ENCODE measurements at places on chromosomes 1 and 21.

- DNase-seq, result no peak
These were observed 386.4 kb upstream of the VAMP3 start for GRCh38 chr1:7384679-7385078.

DNA sequence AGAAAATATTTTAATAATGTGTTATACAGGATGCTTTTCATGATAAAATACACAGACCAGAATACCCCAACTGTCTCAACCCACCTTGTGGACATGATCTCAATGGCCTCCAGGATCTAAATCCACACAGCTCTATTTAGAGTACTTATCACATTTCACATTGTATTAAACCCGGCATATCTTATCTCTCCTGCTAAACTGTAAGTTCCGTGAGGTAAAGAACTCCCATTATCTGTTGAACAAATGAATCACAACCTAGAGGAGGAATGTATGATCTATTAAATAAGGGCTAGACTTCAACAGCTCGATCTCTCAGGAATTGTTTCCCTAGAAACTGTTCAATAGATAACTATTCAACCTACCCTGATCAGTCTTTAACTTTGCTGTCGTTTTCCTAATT is 6.9 kb downstream of the ETV3 start:
- DNase-seq, result no peak

DNA sequence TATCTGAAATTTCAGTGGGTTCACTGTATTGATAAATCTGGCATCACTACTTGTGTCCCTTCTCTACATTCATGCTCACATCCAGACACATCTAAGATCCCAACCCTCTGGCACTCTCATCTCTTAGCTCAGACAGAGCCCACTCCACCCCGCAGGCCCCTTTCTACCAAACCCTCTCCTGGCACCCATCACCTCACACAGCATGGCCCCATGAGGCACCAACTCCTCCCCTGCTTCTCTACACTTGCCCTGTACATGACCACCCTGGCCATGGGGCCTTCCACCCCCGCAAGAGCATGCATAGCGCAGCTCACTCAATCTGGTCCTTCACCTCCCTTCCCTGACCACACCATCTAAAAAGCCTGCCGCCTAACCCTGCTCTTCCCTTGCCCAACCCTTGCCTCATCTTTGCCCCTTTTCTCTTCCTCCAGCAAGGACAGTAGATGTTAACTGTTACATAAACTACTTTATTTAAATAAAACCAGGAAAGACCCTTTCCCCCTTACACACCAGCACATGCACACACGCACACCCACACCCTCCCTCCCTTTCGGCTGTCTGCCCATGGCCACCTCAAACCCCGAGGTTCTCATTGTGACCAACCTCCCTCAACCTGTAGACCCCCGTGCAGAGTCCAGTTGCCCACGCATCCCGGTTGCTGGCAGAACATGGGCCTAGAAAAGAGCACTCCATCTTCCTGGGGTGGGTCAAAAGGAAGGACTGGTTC is 15.6 kb downstream of the SH3BP5L start:
- DNase-seq, result no peak

- DNase-seq, result no peak
These were observed 331.9 kb upstream of the POGK start for GRCh38 chr1:166507347-166507746.

DNA sequence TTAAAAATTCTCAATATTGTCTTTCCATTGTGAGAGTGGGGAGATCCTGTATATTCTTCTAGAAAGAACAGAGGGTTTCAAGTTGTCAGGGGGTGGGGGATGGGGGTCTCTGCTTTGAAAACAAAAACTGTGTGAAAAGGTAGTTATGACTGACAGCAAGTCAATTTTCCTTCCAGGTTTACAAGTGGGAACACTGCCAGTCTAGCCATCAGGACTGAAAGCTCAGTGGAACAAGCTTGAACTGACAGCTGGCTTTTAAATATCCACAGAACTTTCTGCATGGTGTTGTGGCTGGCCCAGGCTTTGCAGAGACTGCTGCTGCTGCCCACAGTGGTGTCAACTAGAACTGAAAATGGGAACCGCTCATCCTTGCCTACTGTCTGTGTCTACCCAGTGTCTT is 162.6 kb downstream of the TNR start:
- no peak for DNase-seq

DNA sequence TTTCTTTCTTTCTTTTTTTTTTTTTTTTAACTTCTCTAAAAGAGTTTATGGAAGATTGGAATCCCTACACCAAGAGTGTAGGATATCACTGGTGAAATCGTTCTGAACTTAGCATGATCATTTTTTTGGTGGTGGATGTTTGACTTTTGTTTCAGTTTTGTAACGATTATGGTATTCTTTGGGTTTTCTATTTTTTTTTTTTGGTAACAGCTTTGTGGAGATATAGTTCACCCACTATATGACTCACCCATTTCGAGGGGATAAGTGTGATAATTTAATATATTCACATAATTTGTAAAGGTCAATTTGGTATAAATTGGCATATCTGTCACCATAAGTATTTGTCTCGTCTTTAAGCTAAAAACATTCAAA is 29.2 kb downstream of the AGPAT3 start:
- no peak for DNase-seq

- DNase-seq, result no peak
These were observed 57.4 kb upstream of the TMPRSS15 start for GRCh38 chr21:18460979-18461378.

DNA sequence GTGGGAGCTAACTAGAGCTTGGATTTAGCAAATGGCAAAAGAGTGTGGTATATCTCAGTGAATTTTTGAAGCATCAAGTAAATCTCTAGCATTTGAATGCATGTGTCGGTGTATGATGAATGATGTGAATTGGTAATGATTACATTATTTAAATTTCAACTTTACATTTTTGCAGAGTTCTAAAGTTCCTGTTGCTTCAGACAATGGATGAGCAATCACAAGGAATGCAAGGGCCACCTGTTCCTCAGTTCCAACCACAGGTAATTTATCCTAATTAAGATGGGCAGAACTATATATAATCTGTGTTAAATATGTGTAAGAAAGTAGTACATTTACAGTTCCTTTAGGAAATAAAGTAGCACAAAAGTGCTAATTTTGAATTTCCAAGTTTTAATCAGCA is 75.6 kb downstream of the NEK7 start:
- DNase-seq, result no peak

GRCh38 chr1:213980906-213981305 is 6.9 kb upstream of the PROX1 start:
- DNase-seq, result no peak

GRCh38 chr1:22273686-22274681 is 131.1 kb upstream of the WNT4 start:
- no peak for DNase-seq

DNA sequence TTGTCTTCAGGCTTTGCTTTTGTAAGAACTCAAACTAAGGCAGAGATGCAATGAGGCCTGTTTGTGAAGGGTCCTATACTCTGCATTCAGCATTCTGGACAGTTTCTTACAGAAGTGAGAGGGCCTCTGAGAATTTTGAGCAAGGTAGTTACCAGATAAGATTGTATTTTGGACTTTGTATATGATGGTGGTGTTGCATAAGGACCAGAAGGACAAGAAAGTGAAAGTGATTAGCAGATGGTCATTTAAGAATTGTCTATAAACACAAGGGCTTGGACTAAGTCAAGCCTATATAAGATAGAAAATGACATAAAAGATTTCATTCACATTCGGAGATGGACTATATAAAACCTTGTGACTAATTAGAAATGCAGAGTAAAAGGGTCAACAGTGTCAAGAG is 537.0 kb downstream of the PTBP2 start:
- DNase-seq, result no peak

- no peak for DNase-seq
These were observed 21.2 kb upstream of the MRPS6 start for GRCh38 chr21:34052171-34052570.

DNA sequence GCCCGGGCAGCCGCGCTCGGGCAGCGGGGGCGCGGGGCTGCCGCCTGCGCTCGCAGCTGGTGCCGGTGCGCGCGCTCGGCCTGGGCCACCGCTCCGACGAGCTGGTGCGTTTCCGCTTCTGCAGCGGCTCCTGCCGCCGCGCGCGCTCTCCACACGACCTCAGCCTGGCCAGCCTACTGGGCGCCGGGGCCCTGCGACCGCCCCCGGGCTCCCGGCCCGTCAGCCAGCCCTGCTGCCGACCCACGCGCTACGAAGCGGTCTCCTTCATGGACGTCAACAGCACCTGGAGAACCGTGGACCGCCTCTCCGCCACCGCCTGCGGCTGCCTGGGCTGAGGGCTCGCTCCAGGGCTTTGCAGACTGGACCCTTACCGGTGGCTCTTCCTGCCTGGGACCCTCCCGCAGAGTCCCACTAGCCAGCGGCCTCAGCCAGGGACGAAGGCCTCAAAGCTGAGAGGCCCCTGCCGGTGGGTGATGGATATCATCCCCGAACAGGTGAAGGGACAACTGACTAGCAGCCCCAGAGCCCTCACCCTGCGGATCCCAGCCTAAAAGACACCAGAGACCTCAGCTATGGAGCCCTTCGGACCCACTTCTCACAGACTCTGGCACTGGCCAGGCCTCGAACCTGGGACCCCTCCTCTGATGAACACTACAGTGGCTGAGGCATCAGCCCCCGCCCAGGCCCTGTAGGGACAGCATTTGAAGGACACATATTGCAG is 3.0 kb downstream of the ARTN start:
- DNase-seq, result no peak

DNA sequence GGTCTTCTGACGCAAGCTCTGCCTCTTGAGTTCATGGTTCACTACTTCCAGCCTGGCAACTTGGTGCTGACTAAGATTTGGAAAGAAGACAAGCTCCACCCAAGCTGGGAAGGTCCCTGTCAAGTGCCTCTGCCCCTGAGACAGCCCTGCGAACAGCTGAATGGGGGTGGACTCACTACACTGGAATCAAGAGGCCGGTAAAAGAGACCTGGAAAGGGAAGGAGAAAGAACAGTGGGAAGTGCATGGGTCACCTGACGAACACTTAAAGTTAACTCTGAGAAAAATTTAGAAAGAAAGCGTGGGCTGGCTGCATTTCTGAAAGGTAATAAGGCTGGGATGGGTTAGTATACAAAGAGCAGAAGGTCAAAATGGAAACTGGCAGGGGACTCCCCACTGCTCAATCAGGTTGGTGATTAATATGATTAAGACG is 26.1 kb upstream of the ZNF496 start:
- DNase-seq, result no peak

DNA sequence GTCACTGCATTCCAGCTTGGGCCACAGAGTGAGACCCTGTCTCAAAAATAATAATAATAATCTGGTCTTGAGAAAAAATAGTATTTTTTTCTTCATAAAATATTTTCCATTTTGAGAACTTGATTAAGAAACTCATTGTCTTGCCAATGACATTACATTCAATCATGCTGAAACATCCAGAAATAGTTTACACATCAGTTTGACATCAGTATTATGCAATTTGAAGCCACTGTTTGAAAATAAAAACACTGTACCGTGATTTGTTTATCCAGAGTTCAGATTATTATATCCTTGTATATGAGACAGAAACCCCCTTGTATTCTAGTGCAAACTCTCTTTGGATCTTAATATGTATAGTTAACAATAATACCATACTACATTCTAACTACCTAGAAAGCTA is 6.9 kb downstream of the FMO2 start:
- DNase-seq, result no peak

DNA sequence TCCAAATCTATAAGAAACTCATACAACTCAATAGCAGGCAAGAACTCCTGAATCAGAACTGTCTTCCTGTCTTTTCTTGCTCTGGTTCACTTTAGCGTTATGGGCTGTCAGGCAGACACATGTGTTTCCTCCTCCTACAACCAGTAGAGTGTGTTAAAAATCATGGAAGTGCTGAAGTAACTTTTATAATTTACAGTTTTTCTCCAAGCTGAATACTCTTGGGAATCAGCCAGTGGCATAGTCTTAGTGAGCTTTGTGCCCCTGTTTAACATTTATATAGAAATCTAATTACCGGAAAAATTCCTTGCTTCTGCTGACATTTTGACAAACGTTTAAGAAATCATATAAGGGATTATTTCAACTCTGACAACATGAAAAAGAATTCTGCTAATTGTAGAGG is 113.1 kb upstream of the RGS18 start:
- DNase-seq, result no peak

- no peak for DNase-seq
These were observed 42.8 kb downstream of the SMG7 start for GRCh38 chr1:183515002-183515689.

- no peak for DNase-seq
These were observed 42.2 kb upstream of the TRABD2B start for GRCh38 chr1:48039088-48040054.

- no peak for DNase-seq
These were observed 22.9 kb upstream of the LDLRAP1 start for GRCh38 chr1:25520446-25521061.

DNA sequence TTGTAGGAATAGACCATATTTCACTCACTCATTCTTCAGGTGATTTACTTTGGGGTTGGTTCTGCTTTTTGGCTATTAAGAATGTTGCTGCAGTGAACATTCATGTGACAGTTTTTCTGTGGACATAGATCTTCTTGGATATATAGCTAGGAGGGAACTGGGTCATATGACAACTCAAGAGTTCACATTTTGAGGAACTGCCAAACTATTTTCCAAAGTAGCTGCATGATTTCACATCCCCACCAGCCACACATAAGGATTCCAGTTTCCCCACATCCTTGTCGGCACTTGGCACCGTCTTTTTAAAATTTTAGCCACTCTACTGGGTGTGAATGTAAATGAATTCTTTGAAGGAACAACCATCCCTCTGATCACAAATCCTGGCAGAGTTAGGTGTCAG is 126.0 kb downstream of the PRDM2 start:
- no peak for DNase-seq

- DNase-seq, result no peak
These were observed 28.6 kb downstream of the UAP1 start for GRCh38 chr1:162590101-162590500.

DNA sequence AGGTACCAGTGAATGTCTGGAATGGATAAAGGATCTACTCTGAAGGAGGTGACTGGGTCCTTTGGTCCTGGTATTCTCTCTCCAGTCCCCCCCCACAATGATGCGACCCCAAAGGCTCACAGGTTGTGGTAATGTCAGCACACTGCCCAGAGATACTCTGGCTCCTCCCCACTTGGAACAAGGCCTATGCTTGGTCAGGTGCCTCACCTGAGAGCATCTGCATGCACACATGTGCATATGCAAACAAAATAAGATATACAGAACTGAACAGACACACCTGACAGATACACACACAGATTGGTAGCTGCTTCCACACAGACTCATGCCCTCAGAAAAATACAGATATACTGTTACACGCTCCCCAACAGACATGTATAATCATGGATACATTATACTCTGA is 33.5 kb downstream of the DMAP1 start:
- DNase-seq, result no peak

DNA sequence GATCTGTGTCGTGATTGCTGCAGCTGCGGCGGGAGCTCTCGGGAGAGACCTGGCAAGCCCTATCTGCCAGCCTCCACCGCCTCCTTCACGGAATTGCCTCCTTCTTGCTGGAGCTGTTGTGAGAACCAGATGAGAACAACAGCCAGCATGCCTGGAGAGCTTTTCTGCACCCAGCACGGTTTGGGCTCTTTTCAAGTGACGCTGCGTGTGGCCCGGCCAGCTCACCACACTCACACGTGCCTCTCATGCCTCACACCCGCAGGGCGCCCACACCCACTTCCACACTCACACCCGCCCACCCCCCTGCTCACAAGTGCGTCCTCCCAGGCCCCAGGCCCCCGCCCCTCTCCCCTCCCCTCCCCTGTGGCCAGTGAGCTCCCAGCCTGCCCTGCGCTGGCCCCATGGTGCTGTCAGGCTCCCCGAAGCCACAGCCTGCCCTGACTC is 135.7 kb upstream of the RUNX3 start:
- DNase-seq, result no peak
